Stimulated activated CD8-positive, alpha-beta memory T cell treated with anti-CD3 and anti-CD28 coated beads, Interleukin-7, amount 100 ng/mL, for 1 hour (primary cell): ENCODE measurements at places on chromosomes 16 and 17.

DNA sequence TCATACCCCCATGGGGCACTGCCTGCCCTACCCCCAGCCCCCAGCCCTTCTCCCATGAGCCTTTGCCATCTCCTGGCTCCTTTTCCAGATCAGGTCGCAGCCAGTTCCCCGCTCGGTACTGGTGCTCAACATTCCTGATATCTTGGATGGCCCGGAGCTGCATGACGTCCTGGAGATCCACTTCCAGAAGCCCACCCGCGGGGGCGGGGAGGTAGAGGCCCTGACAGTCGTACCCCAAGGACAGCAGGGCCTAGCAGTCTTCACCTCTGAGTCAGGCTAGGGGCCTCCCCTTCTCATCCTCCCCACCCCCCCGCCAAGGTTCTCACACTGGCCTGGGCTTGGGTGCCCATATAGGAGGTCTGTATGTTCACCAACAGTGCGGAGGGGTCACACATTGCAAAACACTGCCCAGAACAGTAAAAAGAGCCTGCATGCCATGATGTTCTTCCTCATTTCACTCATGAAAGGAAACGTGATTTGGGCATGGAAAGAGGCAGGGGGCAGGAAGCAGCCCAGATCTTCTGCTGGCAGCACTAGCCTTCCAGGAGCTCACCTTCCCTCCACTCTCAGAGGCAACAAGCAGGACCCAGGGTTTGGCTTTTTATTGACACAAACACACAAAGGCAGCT, 7.5 kb downstream of the IFI35 start:
- no peak for DNase-seq

DNA sequence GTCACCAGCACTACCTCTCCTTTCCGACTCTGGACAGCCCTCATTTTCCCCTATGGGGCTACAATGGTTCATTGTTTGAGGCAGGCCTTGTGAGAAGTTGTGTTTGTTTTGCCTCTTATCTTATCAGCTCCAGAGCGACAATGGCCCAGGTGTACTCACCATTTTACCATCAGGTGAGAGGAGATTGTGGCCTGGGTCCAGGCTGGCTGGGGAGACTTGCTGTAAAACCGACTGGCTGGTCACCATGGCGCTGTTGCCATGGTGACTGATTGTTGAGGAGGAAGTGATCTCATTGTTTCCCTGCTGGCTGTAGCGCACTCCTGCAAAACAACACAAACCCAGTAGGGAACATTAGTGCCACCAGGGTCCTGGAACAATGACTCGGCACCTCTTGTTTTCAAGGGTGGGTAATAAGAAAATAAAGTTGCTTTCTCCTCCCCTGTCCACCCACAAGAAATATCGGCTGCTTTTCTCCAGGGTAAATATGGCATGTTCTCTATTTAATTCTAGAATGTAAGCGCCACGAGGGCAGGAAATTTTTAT, 34.4 kb downstream of the HNF1B start:
- DNase-seq: no peak

DNA sequence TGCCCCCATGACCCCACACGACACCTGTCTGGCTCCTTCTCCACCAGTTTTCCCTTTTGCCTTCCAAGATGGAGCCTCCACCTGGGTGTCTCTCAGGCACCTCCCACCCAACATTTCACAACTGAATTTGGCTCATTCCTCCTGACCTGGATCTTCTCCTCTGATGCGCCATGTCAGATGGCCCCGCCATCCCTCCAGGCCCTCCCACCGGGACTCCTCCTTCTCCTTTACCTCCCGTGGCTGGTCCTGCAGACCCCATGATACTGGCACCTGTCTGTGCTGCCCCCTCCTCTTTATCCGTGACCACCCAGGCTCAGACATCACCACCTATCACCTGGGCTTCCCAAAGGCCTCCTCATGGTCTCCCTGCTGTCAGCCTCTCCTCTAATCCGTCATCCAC, 4.7 kb downstream of the TRPV3 start:
- DNase-seq: no peak

DNA sequence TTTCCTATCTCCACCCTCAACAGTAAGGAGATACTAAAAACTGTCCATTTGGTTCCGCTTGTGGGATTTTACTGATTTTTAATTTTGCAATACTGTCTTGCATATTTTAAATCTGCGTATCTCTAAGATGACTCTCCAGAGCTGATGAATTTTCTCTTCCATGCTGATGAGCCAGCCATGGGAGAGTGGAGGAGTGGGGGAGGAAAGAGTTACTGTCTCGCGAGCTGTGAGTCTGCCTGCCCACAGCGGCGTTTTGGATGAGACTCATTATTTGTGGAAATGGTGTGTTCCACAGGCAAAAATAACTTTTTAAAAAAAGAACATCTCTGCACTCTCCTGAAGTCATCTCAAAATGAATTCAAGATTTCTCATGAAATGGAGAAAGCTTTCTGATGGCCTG, 34.6 kb upstream of the MYOCD start:
- no peak for DNase-seq
